Vagina (tissue), 2 donors: ENCODE measurements at places on chromosomes 2 and 18. TPM values are rescaled to one million over a fixed set of nuclear protein-coding genes. Genes with fewer than 3 reads are reported as not detected.

- DNase-seq: no peak
Measured at GRCh38 chr2:43701111-43701510, 24.9 kb upstream of the C1GALT1C1L start.

- DNase-seq: no peak
Measured at GRCh38 chr2:227623226-227623625, 5.9 kb downstream of the SCYGR4 start.

DNA sequence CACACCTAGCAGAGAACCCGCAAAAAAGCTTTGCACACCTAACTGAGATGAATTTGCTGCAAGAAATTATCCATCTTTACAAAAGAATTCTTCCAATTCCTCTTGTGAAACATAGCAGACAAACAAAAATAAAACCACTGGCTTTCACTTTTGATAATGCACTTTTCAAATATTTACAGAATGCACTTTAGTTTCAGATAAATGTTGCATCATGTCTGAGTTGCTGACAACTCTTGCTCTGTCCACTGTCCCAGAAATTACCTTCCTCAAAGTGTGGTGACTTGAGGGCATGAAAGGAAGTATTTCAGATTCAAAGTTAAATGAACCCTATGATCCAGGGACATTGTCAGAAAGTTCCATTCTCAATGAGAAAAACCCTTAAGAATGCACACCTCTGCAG, 256.2 kb upstream of the PARD3B start:
- DNase-seq: no peak

Gene TOGARAM2
- total RNA-seq: under 0.01 TPM

Gene CRYGD
- total RNA-seq: not detected

Gene KCNE4
- 4.9 TPM for total RNA-seq

Gene UGT1A7
- 4.9 TPM for total RNA-seq

Gene IL36G
- total RNA-seq: not detected

- DNase-seq: no peak
Measured at GRCh38 chr2:39550701-39551285, 113.7 kb upstream of the MAP4K3 start.

GRCh38 chr2:143148757-143149156, 19.5 kb downstream of the ARHGAP15 start:
- no peak for DNase-seq
